BE2C (cell line): ENCODE measurements at places on chromosomes 13 and 19.

- no peak for DNase-seq
Observed at GRCh38 chr13:50136678-50137077, 121.4 kb downstream of the KCNRG start.

DNA sequence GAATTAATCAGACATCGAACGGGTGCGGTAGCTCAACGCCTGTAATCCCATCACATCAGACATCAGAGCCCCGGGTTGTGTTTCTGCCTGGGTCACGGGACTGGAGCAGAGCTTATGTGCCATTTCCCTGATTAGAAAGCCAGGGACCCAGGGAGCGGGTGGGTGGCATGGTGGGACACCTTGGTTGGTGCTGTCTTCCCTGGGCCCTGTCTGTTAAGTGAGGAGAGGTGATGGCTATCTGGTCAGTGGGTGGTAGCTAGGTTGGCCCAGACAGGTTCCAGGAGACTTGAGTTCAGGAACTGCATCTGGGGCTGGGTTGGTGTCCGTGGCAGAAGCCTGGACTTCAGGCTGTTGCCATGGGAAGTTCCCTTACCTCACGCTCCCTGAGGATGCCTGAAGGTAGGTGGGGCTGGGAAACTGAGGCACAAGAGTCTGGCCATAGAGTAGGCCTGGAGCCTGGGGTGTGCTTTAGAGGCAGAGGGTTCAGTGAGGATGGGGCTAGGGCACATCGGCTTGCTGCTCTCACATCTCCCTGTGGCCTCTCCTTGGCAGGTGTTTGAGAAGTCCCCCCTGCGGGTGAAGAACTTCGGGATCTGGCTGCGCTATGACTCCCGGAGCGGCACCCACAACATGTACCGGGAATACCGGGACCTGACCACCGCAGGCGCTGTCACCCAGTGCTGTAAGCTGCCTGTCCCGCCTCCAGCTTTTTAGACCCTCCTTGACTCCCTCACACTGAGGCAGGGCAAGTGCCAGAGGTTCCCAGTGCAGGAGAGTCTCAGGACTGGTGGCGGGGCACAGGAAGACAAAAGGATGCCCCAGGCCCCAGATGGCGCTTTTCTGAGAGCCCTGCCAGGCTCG, 2.1 kb downstream of the RPL18A start:
- DNase-seq = no peak

- no peak for DNase-seq
Observed at GRCh38 chr13:104140552-104140951, 1074.3 kb upstream of the SLC10A2 start.

GRCh38 chr13:32669030-32669646, 82.9 kb downstream of the PDS5B start:
- peak; percentile 24 for DNase-seq

DNA sequence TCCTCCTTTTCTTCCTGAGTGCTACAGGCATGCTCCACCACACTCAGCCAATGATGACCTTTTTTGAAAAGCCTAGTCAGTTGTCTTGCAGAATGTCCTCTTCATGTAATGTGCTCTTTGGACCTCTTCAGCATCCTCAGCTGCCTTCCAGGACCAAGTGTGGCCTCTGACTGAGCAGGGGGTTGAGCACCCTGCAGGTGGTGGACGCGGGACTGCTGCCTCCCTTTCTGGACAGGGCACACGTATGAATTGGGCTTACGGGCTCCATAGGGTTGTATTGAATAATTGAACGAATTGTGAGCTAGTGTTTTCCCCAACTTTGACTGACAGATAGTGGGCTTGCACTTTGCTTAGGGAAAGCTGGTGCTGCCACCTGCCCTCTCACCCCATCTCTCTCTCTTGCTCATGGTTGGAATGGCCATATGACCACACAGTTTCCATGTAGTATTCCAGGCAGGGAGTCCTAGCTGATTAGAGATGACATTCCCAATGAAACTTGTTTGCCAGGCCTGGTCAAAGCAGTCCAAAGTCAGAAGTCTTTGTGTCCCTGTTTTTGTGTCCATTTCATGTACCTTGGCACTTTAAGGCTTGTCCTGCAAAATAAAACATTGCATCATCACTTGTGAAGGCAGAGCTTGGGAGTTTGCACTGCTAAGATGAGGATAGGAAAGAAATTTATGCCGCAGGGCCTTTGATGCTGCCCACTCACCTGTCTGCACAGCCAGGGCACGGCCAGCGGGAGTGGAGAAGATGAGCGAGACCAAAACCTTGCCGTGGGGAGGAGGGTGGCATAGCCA, 76.3 kb upstream of the NPAS1 start:
- no peak for DNase-seq
